Calu3 (cell line): ENCODE measurements at places on chromosomes 13 and 19.

DNA sequence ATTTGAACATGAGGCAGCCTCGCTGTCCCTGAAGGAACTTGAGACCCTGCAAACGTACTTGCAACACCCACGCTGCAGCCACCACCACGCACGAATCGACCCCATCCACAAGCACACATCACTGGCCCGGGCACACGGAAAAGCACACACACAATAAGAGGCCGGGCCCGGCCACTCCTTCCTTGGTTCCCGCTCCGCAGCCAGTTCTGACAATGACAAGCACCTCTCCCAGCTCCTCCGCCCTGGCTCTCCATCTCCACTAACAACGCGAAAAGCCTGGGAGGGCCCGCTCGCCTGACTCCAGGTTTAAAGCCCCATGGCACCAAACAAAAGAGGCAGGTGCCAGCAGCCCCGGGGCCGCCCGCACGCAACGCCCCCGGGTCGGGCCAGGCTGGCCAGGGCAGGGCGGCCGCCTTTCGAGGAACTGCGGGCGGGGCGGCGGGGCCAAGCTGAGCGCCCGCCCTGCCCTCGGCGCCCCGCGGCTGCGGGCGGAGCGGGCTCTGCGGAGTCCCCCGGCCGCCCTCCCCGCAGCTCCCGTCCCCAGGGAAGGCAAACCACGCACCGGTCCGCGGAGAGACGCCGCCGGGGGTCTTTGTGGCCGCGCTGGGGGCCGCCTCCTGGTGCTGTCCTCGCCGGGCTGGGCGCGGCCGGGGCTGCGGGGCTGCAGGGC lies 495 bp downstream of the DCLK1 start:
- H3K36me3 ChIP-seq, result no peaks in the 10 kb centered on the region
- peaks cover 27% of the 10 kb centered on the region for H3K27me3 ChIP-seq
- no peak for DNase-seq
- no peak overlapping the region for H3K4me3 ChIP-seq

GRCh38 chr19:13537454-13537853 lies 31.2 kb upstream of the CACNA1A start:
- peaks cover 58% of the 10 kb centered on the region for H3K27me3 ChIP-seq
- H3K27ac ChIP-seq, result no peak overlapping the region
- no peak overlapping the region for H3K4me3 ChIP-seq
- H3K36me3 ChIP-seq, result no peaks in the 10 kb centered on the region
- DNase-seq, result no peak

- no peaks in the 10 kb centered on the region for H3K27me3 ChIP-seq
- no peaks in the 10 kb centered on the region for H3K4me1 ChIP-seq
- DNase-seq, result no peak
- no peak overlapping the region for H3K27ac ChIP-seq
- H3K4me3 ChIP-seq, result no peak overlapping the region
- no peaks in the 10 kb centered on the region for H3K36me3 ChIP-seq
These were observed 179.7 kb downstream of the SPRY2 start for GRCh38 chr13:80161219-80161618.

DNA sequence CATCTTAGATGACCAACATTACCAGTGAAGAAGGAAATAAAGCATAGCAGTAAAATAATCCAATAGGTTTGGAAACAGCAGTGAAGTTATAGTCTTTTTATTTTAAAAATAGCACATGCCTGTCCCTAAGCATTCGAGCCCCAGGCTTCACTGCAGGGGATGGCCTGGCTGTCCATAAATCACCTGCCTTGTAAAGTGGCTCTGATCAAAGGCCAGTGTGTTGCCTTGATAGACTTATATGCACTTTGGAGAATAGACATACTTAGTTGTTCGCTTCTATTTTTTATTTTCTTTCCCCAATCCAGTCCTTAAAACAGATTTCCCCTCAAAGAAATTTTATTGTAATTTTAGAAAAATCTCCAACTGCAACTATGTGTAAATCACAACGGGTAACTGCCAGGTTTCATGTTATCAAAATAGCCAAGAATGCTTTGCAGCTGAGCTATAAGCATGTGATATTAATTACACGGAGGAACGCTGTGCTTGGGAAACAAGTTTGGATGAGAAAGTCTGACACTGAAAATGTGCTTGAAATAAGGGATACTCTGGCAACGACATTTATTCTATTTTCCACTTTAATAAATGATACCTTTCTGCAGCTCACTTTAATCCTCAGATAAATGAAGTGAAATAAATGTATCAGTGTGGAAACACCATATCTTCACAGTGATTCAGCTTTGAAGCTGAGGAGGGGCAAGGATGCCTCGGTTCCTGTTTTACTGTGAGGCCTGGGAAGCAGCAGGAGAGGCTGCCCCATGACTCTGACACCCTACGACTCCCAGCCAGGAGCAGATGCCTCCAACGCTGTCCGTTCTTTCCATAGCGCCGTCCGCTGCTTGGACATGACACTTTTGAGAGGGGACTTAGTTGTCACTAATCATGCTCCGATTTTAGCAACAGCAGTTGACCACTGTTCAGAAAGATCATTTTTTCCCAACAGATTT lies 5.5 kb upstream of the METTL21C start:
- peaks cover 2% of the 10 kb centered on the region for H3K27me3 ChIP-seq
- H3K36me3 ChIP-seq, result no peaks in the 10 kb centered on the region
- DNase-seq, result no peak
